ENCODE measurements at places on chromosomes 11 and 22. TPM values are rescaled to one million over a fixed set of nuclear protein-coding genes. Genes with fewer than 3 reads are reported as not detected.

DNA sequence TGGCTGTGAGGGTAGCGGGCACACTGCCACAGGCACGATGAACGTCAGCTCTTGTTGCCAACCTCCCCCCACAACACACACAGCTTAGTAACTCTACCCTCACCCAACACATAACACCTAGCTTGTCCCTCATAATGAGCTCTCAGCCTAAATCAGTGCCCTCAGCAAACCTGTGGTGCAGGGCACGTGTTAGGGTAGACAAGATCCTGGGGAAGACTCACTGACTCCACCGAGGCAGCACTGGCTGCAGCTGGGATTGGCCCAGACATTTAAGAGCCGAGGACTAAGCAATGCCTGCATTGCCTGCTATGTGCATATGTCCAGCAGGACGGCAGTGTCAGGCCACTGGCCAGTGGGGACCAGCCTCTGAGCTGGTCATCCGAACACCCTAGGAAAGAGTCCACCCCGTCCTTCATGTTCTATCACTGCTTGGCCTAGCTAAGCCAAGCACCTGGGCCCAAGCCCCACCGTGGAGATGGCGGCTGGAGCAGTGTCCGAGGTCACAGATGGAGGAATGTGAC lies 32.9 kb upstream of the TRIM29 start:
- no peak overlapping the region for H3K27ac ChIP-seq
- H3K27me3 ChIP-seq = peaks cover 14% of the 10 kb centered on the region
- H3K36me3 ChIP-seq = no peaks in the 10 kb centered on the region
- H3K4me1 ChIP-seq = peaks cover 10% of the 10 kb centered on the region

- H3K4me1 ChIP-seq = no peaks in the 10 kb centered on the region
- DNase-seq = no peak
- H3K36me3 ChIP-seq = no peaks in the 10 kb centered on the region
- H3K27me3 ChIP-seq = peaks cover 9% of the 10 kb centered on the region
- H3K4me3 ChIP-seq = no peak overlapping the region
- no peak overlapping the region for H3K27ac ChIP-seq
Observed at GRCh38 chr22:22121445-22121844, 123.1 kb upstream of the VPREB1 start.

GRCh38 chr11:130213979-130214281 lies 54.3 kb downstream of the ST14 start:
- H3K27ac ChIP-seq = no peak overlapping the region
- DNase-seq = no peak
- H3K27me3 ChIP-seq = no peaks in the 10 kb centered on the region
- H3K36me3 ChIP-seq = no peaks in the 10 kb centered on the region

- no peaks in the 10 kb centered on the region for H3K36me3 ChIP-seq
- no peak overlapping the region for H3K27ac ChIP-seq
- no peaks in the 10 kb centered on the region for H3K4me1 ChIP-seq
Observed at GRCh38 chr11:127472505-127472904, 471.9 kb upstream of the KIRREL3 start.

DNA sequence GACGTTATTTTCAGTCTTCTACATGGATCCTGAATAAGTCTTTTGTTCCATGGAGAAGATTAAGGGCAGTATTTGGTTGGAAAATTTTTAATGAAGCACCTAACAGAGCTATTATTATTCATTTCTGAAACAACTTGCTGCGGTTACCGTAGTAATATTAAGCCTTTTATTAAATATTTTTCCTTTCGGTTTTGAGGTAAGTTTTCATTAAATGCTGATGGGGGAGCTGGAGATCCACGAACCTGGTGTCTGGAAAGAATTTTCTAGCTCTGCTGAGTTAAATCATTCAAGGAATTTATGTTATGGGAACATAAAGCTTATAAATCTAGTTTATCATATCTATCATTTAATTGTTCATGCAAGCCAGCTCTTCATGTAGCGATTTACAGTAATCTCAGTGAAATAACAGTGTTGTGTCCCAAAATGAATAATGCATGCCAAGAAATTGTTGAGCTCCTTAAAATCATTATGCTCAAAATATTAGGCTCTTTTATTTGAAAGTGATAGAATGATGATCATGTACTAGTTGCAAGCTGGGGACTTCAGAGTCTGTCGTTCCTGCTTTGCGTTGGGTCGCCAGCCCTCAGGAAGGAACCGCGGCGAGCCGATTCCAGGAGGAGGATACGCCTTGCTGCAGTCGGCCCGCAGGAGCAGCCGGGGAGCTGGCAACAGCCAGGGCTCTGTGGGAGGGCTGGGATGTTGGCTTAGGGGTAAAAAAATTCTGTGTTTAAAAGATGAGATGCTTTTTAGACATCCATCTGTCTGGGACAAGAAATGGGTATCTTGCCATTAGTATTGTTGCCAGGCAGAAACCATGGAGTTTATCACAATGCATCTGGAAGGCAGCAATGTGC lies 83.1 kb downstream of the TBC1D22A start:
- no peak overlapping the region for H3K4me3 ChIP-seq
- H3K4me1 ChIP-seq = no peaks in the 10 kb centered on the region
- peaks cover 14% of the 10 kb centered on the region for H3K36me3 ChIP-seq
- no peak for DNase-seq
- no peaks in the 10 kb centered on the region for H3K27me3 ChIP-seq

DNA sequence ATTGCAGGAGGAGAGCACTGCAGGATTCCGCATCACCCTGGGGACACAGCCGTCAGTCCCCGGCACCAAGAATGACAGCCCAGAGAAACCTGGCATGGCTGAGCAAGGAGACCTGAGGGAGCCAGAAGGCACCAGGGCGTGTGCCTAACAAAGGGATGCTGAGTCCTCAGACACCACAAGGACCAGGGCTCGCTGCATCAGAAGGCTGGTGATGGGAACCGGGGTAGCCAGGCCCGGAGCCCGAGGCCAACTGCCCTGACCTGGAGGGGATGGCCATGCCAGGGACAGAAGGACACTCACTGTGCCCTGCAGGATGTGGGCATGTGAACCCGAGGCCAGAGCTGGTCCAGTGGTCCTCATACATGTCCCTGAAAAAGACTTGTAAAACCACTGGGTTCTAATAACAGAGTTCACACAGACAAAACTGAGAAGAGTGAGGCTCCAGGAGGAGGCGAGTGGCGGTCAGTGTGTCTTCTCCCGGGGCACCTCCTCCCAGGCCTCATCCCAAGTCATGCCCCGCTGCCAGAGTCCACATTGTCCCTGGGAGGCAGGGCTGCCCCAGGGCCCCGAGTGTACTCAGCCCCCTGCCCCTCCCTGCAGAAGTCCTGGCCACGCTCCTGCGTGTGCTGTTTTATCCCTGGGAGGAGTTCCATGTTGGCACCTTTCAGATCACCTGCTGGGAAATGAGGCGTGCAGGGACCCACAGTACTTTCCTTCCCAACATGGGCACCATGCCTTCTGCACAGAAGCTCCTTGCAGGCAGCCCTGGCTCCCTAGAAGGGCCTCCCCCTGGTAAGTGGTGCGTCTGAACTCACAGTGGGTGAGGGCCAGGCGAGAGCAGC lies 42.5 kb downstream of the TBX1 start:
- no peaks in the 10 kb centered on the region for H3K27me3 ChIP-seq
- H3K4me3 ChIP-seq = no peak overlapping the region
- no peak for DNase-seq
- H3K4me1 ChIP-seq = no peaks in the 10 kb centered on the region
- H3K36me3 ChIP-seq = no peaks in the 10 kb centered on the region

GRCh38 chr22:43449205-43449830 lies 37.5 kb downstream of the MPPED1 start:
- no peak overlapping the region for H3K4me3 ChIP-seq
- H3K27me3 ChIP-seq = no peaks in the 10 kb centered on the region
- H3K4me1 ChIP-seq = no peaks in the 10 kb centered on the region
- H3K36me3 ChIP-seq = no peaks in the 10 kb centered on the region

GRCh38 chr11:13577881-13578280 lies 82.1 kb upstream of the PTH start:
- no peaks in the 10 kb centered on the region for H3K4me1 ChIP-seq
- no peak for DNase-seq
- H3K36me3 ChIP-seq = no peaks in the 10 kb centered on the region
- no peak overlapping the region for H3K4me3 ChIP-seq
- no peak overlapping the region for H3K27ac ChIP-seq

DNA sequence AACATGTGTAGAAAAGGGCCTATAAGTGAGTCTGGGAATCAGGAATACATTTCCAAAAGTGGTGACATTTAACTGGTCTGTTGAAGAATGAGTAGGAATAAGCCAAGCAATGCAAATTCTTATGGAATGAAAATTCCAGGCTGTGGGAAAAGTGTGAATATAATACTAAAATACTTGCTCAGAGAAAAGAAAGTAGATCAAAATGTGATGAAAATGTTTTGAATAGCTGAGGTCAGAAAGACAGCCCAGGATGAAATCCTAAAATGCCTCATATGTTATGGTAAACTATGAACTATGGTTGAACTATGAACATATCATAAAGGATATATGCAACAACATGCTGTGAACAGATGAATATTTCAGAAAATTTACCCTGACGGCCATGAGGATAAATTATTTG lies 688.3 kb upstream of the FAT3 start:
- no peak overlapping the region for H3K27ac ChIP-seq
- no peaks in the 10 kb centered on the region for H3K36me3 ChIP-seq
- DNase-seq = no peak
- H3K27me3 ChIP-seq = no peaks in the 10 kb centered on the region
- H3K4me1 ChIP-seq = no peaks in the 10 kb centered on the region

GRCh38 chr22:35377735-35378134 lies 3.2 kb upstream of the HMOX1 start:
- H3K4me1 ChIP-seq = peaks cover 18% of the 10 kb centered on the region
- no peak for DNase-seq
- H3K27me3 ChIP-seq = peaks cover 2% of the 10 kb centered on the region
- no peaks in the 10 kb centered on the region for H3K36me3 ChIP-seq

- H3K27me3 ChIP-seq = no peaks in the 10 kb centered on the region
- no peak overlapping the region for H3K27ac ChIP-seq
- H3K36me3 ChIP-seq = no peaks in the 10 kb centered on the region
- no peak overlapping the region for H3K4me3 ChIP-seq
- no peaks in the 10 kb centered on the region for H3K4me1 ChIP-seq
Observed at GRCh38 chr11:65944191-65944590, 1.1 kb upstream of the TSGA10IP start.

GRCh38 chr11:128624269-128625175 lies 37.2 kb upstream of the ETS1 start:
- H3K36me3 ChIP-seq = no peaks in the 10 kb centered on the region
- peak; percentile 50 for DNase-seq

- H3K36me3 ChIP-seq = no peaks in the 10 kb centered on the region
- no peaks in the 10 kb centered on the region for H3K4me1 ChIP-seq
- no peak overlapping the region for H3K4me3 ChIP-seq
- no peak for DNase-seq
- no peak overlapping the region for H3K27ac ChIP-seq
Observed at GRCh38 chr22:44383064-44383575, 70.4 kb upstream of the SHISAL1 start.

DNA sequence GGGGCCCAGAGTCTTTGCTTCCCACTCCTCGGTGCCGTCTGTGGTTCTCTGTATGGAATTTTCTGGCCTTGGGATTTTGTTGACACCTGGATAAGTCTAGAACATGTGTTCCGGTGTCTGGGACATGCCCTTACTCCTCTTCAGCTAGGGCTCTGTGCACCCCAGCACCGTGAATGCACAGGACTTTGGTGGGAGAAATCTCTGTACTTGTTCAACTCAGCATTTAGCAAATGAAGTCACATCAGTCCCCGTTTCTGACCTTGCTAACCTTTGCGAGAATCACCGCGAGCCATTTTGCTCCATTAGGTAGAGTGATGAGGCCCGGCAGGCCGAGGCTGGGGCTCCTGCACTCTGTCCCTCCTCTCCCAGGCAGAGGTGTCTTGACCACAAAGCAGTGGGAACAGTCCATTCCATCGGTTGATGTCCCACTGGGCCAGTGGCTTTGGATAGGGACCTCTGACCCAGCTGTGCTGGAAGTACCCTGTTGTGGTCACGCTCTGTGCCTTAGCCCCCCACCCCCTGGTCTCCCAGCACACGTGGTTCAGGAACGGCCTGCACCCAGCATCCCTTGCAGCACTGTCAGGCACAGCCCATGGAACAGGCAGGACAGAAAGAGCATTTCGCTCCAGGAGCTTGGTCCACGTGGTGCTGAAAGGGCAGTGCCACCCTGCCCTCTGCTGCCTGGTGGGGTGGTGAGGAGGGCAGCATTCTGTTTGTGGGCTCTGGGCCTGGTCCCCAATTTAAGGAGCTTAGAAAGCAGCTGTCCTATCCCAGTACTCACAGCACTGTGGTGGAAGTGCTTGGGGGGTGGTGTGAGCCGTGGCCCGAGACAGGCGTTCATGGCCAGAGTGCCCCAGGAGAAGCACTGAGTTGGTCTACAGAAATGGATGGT lies 73.4 kb downstream of the MED15 start:
- no peaks in the 10 kb centered on the region for H3K27me3 ChIP-seq
- peak overlapping the region; percentile 52 for H3K27ac ChIP-seq
- peaks cover 88% of the 10 kb centered on the region for H3K36me3 ChIP-seq
- H3K4me3 ChIP-seq = no peak overlapping the region
- peaks cover 11% of the 10 kb centered on the region for H3K4me1 ChIP-seq
- no peak for DNase-seq

- H3K4me1 ChIP-seq = no peaks in the 10 kb centered on the region
- H3K36me3 ChIP-seq = no peaks in the 10 kb centered on the region
- no peak for DNase-seq
- no peak overlapping the region for H3K27ac ChIP-seq
- no peaks in the 10 kb centered on the region for H3K27me3 ChIP-seq
Observed at GRCh38 chr11:117749541-117749910, 47.5 kb downstream of the DSCAML1 start.

DNA sequence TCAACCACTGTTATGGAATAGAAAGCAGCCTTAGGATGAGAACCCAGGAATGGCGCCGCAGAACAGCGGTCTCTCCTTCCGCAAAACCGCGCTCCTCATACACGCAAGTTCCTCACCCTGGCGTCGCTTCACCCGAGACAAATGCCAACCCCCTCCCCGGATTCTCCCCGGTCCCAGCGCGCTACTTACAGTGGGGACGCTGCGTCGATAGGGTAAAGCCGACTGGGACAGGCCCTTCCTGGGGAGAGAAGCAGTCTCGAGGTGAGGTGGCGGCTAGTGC lies 287 bp downstream of the RPS13 start:
- no peak for DNase-seq
- no peaks in the 10 kb centered on the region for H3K27me3 ChIP-seq
- peaks cover 25% of the 10 kb centered on the region for H3K4me1 ChIP-seq
- peaks cover 30% of the 10 kb centered on the region for H3K36me3 ChIP-seq
- peak overlapping the region; percentile 86 for H3K27ac ChIP-seq
- peak overlapping the region; percentile 97 for H3K4me3 ChIP-seq

DNA sequence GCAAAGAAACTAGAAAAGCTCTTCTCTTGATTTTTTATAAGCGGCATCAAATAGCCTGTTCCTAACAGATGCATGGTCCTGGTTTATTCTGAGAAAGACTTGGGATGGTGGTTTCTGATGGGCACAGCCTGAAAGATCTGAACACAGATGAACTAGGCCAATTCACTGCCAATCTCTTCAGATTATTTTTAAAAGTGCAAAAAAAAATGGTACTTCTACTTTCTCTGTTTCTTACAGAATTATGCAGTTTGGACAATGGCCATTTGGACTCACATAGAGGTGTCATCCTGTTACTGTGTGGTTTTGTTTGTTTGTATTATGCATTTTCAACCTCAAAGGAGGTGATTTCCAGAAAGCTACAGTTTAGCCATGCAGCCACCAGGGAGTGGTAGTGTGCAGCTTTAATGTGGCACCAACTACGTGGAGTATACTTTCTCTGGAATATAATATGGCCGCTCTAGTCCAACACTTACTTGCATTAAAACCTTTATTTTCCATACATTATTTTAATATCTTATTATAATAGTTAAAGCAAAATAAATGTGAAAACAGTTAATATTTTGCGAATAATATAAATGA lies 469.8 kb upstream of the KIRREL3 start:
- no peak overlapping the region for H3K4me3 ChIP-seq
- no peak for DNase-seq

The GALNT18 gene
- total RNA-seq = not detected

The DGCR2 gene
- total RNA-seq = 58.4 TPM

The RHOD gene
- not detected for total RNA-seq

The SOX6 gene
- 0.05 TPM for total RNA-seq

The UPK3A gene
- total RNA-seq = not detected

The RNASEH2C gene
- total RNA-seq = 28.3 TPM
